Pons (tissue), 1 donor: ENCODE measurements at places on chromosomes 2 and 18.

- peak; percentile 85 for DNase-seq
Measured at GRCh38 chr2:121356058-121356640, 71.1 kb upstream of the TFCP2L1 start.

DNA sequence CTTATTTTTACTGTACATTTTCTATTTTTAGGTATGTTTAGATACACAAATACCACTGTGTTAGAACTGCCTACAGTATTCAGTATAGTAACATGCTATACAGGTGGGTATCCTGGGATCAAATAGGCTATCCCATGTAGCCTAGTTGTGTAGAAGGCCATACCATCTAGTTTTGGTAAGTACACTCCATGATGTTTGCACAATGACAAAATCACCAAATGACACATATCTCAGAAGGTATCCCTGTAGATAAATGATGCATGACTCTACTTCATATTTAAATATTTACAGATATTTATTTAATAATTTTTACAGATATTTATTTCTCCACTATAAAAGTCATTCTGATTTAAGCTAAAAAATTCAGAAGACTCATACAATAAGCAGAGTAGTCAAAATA is 233.8 kb upstream of the OSR1 start:
- no peak for DNase-seq

GRCh38 chr18:2891526-2892431 is 45.0 kb downstream of the EMILIN2 start:
- DNase-seq: no peak

DNA sequence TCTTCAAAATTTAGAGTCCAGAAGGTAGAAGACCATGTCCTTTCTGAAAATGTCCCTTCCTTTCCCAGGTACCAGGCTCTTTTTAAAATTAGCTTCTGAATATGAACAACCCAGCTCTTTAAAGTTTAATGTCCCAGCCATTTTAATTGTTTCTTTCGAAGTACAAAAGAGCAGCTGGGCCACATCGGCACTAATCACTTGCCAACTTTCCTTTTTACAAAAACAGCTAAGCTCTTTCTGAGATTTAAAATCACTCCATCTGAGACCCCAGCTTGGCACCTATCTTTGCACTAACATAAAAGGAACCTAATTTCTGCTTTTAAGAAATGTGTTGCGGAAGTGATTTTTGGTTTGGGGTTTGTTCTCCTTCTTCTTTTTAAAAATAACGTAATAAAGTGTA is 2.6 kb downstream of the BOD1L2 start:
- DNase-seq: no peak

DNA sequence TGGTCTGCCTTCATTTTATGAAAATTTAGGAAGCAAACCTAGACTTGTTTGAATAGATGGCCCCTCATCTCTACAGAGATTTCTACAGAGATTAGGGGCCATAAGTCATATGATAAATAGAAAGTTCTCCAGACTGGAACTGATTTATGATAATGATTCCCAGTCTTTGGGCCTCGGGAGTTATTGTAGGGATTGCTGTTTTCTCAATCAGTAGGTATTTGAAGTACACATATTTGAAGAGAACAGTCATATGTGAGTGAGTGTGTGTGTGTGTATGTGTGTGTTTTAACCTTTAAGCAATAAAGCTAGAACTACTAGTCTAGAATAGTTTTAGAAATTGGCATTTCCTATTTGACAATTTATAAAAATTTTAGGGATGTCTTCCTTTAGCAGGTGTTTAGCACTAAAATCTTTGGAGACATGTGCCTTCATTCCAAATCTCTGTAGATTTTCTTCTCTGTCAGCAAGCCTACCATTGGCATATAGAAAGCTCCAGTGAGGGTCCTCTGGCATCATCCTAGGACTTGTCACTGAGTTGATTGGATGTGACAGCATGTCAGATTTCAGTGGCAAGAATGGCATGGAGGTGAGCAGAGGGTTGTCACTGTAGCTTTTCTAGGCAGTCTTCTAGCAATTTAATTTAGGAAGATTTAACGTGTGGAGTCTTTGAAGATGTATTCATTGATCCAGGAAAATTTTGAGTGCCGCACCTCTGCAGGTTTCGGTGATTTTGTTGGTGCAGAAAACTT is 71.2 kb downstream of the MYO1B start:
- DNase-seq: no peak

DNA sequence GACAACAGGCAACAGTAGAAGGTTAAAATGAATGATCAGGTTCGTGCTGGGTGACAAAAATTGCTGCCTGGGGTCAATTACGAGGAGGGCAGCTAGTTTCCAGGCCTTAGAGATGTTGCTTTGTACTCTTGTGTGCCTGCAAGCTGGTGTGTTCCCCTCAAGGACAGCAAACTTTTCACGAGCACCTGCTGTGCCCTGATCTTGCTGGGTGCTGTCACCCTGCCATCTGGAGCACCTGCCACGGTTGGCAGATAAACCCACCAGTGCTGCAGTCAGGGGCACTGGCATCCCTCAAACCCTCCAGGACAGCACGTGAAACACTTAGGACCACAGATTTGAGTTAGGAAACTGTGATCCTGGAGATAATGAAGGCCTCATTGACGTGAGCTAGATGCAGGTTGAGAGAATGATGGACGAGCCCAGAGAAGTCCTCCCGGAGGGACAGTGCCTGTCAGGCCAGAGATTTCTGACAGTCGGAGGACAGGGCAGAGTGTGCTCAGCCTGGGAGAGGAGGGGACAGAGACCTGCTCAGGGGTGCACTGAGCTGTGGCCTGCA is 104.3 kb upstream of the RAB12 start:
- no peak for DNase-seq

DNA sequence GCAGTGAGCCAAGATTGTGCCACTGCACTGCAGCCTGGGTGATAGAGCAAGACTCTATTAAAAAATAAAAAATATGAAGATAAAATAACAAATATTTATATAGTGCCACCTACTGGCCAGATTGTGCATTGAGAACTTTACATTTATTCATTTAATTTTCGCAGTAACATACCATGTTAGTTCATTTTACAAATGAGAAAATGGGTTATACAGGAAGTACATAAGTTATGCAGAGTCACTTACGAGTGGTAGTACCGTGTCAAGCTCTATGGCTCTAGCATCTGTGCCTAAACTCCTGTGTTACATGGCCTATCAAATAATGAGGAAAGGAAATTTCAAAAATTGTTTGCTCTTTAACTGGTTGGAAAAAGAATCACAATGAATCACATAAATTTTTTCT is 27.9 kb downstream of the RIF1 start:
- DNase-seq: no peak

GRCh38 chr2:119702918-119703401 is 24.0 kb downstream of the TMEM177 start:
- DNase-seq: peak; percentile 57

DNA sequence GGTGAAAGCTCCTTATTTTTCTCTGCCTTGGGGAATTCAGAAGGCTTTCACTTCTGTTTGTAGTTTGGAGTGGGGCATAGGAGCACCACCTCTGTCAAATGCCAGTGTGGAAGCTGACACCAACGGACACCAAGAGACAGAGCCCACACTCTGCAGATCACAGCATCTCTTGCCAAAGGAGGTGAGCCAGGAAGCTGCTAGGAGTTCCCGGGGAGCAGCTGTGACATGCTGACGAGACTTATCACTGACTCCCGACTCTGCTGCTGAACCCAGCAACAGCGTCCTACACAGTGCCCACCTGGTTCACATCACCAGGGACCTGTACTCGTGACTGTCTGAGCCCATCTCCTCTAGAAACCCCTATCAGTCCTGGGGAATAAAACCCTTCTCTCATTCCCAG is 8.1 kb downstream of the TEX51 start:
- no peak for DNase-seq

DNA sequence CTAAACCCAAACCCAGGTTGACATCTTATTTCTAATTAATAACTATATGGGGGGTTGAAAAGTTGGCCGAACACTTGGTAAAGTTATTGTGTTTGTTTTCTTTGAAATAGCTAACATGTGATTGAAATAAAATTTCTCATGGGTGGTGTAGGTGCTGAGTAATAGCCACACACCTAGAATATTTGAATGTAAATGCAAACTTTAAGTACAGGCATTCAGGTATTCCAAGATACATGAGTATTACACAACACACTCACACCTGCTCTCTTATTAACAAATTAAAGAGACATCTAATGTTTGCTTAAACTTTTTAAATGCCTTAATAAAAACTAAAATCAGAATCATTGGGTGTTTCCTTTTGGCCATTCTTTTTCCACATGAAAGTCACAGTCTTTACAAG is 165.5 kb downstream of the EHBP1 start:
- no peak for DNase-seq

DNA sequence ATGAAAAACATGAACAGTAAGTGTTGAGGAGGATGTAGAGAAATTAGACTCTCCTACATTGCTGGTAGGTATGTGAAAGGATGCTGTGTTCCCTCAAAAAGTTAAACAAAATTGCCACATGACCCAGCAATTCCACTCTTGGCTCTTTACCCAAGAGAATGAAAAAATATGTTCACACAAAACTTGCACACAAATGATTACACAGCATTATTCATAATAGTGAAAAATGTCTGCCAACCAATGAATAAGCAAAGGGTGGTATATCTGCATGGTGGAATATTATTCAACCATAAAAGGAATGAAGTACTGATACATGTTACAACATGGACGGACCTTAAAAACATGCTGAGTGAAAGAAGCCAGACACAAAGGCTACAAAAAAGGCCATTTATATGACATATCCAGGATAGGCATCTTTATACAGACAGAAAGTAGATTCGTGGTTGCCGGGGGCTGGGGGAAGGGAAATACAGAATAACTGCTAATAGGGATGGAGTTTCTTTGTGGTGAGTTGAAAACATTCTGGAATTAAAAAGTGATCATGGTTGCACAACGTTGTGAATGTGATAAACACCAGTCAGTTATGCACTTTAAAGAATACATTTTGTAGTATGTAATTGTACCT is 85.4 kb upstream of the MYO3B start:
- no peak for DNase-seq

DNA sequence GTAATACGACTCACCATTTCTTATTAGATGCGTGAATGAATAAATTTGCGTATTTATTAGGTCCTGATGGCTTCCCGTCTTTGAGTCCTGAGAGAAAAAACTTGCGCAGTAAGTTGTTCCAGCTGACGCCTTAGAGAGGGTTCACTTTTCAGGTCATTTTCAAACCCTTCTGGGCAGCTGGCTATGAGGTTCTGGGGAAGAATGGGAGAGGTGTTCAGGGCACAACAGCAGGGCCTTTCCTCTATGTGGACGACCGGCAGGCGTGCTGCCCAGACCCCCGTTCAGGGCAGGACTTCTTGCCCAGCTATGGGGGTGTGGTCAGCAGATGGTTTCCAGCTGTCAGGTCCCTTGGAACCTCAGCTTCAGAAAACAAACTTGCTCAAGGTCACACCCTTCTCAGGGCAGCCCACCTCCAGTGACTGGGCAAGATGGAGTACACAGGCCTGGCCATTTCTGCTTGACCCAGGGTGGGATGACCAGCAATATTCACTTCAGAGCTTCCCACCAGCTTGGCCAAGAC is 61.1 kb upstream of the TNP1 start:
- DNase-seq: no peak

GRCh38 chr18:62939926-62940325 is 224.6 kb downstream of the PHLPP1 start:
- DNase-seq: no peak

DNA sequence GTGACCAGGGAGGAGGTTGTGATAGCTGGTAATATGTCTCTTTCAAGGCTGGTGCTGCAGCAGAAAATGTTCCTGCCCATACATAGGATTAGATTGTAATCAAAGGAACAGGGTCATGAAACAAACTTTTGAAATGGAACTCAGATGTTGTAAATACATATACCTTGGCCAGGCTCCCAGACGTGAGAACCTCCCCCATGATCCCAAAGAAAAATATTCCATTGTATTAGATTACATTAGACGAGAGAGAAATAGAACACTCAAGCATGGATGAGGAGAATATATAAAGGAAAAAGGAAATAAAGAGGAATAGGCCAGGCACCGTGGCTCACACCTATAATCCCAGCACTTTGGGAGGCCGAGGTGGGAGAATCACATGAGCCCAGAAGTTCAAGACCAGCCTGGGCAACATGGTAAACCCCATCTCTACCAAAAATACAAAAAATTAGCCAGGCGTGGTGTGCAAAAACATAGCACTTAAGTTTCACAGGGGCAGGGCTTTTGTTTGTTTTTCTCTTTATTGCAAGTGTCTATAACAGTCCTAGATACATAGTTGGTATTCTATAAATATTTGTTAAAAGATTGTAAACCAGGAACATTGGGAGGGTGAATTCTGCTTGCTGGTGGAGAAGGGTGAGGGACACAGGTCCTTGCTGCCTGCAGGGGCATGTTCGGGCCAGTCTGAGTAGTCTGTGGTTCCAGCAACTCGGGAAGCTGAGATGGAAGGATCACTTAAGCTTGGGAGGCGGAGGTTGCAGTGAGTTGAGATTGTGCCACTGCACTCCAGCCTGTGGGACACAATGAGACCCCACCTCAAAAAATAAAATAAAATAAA is 52.8 kb downstream of the RPL37A start:
- no peak for DNase-seq

- DNase-seq: no peak
Measured at GRCh38 chr2:223386189-223386588, 216.0 kb downstream of the SCG2 start.

GRCh38 chr2:189751080-189751658 is 11.4 kb downstream of the OSGEPL1 start:
- DNase-seq: peak; percentile 26

GRCh38 chr2:71605781-71606241 is 152.4 kb downstream of the DYSF start:
- no peak for DNase-seq

GRCh38 chr2:15630121-15630977 is 38.7 kb downstream of the DDX1 start:
- DNase-seq: no peak

DNA sequence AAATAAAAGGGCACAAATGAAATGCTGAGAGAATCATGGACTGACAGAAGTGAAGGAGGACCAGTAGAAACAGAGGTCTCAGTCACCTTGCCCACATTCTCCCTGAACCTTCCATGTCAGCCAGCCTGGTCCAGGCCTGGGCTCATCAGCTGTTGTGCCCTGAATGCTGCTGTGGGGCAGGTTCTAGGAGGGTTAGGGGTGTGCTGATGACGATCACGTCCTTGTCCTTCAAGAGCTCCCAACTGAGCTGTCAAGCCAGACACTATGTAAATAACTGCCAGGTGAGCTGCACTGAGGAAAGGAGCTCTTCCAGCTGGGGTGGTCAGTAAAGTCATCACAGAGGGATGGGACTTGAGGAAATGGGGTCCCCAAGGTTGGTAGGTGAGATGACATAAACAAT is 156.5 kb downstream of the SMAD2 start:
- DNase-seq: no peak

DNA sequence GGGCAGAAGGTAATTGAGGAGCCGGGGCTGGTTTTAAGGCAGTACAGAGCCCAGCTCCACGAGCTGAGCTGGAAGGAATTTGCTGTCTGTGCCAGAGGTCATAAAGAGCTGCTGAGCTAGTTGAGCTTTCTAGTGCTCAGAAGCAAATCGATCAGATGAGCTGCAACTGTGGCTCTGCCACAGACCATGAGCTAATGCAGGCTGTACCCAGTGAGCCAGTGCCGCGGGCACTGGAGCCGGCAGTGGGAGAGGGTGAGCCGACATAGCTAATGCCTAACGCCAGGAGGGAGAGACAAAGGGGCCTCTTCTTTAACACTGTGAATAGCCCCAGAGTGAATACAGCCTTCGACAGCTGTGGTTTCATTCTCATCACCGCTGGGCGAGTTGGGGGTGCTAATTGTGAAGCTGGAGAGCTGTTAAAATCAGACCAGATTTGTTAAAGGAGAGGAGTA is 410.1 kb upstream of the TCF4 start:
- DNase-seq: peak; percentile 94
